ENCODE measurements at places on chromosomes 2 and 18.

DNA sequence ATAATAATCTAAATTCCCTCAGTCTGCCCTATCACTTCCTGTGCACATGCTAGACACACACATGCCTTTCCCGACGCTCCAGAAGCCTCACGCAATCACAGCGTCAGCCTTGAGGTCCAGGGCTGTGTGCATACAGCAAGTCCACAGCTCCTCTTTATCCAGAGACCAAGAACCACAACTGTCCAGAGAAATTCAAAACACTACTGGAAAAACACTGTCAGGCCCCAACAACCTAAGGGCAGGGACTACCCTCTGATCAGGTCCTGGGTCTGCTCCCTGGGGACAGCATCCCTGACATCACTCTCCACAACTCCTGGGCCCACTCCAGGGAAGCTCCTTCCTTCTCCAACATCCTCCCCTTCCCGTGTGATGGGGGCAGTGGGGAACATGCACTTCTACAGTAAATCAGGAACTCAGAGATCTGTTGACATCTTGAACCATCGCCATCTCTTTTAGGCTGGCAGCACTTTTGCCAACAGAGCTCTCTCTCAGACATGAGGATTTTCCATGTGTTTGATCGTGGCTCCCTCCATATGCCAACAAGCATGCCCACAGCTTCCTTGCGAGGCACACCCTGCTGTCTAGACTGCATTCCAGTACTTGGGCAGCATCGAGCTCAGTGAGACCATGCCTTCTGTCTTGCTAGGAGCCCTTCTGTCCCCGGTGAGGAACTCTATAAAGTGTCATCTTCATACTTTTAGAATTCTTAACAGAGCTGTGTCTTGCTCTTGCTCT is 15.4 kb downstream of the TEX51 start:
- DNase-seq, result no peak

DNA sequence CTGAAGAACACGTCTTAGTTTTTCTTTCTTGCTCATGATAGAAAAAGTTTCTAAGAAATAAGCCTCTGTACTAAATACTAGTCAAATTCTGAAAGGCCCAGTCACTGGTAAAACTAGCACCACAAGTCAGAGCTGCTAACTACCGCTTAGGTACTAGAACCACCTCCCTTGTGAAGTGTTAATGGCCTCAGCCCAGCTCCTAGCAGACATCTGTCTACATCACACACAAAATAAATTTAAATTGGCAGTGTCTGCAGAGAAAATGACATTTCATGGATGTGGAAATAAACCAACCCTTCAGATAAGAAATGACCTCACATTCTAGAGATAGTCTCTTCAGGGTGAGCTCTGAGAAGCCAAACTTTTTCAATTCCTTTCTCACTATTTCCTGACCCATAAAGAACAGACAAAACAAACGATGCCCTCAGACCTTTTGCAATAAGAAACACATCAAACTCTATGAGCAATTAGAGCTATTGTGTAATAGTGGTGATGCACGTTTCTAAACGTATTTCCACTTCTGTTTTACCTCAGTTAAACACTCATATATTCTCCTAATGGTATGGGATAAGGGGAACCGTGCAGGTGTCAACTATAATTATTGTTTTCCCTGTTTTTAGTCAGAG is 70.3 kb upstream of the DSG1 start:
- no peak for DNase-seq

- DNase-seq, result no peak
Observed at GRCh38 chr2:216633616-216634369, 573 bp downstream of the IGFBP2 start.

DNA sequence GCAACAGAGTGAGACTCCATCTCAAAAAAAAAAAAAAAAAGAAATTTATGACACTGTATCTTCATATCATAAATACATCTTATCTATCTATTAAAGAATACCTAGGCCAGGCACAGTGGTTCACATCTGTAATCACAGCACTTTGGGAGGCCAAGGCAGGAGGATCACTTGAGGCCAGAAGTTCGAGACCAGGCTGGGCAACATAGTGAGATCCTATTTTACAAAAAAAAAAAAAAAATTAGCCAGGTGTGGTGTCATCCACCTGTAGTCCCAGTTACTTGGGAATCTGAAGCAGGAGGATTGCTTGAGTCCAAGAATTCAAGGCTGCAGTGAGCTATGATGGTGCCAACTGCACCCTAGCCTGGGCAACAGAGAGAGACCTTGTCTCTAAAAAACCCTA is 95.0 kb downstream of the HNRNPLL start:
- DNase-seq, result no peak

- no peak for DNase-seq
Observed at GRCh38 chr18:12929477-12930083, 18.2 kb upstream of the SEH1L start.

GRCh38 chr2:127770973-127771735 is 39.8 kb downstream of the WDR33 start:
- DNase-seq, result no peak

DNA sequence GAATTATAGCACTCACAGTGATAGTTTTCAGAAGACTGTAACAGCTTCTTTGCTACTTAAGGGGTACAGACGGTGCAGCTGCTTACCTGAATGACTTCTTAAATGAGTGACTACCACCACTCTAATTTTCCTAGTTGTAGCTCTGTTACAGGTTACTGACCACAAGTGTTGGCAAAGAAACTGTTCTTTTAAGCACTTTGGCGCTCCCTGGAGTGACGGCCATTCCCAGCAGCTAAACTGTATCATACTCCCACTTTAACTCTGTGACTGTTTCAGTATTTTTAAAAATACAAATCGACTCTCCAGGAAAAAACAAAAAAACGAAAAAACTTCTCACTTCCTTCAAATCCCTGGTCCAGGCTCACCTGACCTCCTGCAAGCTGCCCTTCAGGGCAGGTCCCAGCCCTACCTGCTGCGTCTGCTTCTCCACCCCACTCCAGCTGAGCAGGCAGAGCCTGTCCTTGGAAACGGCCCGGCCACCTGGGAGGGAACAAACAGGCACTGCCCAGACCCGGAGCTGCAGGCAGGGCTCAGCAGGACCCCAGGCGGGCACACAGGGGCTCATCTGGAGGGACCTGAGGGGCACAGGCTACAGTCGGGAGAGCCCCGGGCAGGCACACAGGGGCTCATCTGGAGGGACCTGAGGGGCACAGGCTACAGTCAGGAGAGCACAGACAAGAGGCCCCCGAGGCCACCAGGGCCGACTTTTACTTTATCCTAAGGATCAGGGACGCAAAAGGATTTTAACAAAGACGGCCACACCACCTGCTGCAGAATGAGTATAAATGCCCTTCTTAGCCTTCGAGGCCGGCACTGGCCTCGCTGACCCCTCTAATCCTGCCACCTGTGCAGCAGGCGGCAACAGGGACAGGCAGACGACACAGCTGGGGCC is 24.5 kb downstream of the SLC66A2 start:
- no peak for DNase-seq

DNA sequence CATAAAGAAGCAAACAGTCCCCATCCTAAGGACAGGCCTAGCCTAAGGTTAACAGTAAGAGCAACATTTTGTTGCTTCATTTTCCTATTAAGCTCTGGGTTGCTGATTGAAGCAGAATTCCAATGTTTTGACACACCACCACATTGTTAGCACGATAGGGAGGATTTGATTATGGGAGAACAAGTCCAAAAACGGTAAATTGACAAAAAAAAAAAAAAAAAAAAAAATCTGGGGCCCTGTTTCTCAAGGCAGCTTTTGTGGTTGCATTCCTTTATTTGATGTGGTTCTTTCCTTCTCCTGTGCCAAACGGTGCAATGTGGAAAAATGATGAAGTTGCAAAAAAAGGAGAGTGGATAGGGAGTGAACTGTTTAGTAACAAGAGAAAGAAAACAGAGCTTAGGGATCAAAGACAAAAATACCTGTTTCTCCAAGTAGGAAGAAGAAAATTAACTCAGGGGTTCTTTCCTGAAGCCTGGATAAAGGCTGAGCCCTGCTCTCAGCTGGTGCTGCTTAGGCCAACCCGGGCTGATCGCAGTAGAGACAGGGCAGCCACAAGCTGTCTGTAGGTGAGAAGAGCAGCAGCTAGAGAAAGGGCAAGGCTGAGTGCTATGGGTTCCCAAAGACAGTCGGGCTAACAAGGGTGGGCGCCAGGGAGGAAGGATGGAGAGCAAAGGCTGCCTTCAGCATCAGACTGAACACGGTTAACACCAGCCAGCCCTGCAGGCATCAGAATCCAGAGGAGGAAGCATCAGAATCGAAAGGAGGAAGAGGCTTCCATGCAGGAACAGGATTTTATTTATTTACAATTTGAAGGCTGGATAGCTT is 167.8 kb upstream of the FOSL2 start:
- DNase-seq, result no peak

- DNase-seq, result no peak
Observed at GRCh38 chr2:230323385-230324106, 3.4 kb upstream of the SP140L start.

DNA sequence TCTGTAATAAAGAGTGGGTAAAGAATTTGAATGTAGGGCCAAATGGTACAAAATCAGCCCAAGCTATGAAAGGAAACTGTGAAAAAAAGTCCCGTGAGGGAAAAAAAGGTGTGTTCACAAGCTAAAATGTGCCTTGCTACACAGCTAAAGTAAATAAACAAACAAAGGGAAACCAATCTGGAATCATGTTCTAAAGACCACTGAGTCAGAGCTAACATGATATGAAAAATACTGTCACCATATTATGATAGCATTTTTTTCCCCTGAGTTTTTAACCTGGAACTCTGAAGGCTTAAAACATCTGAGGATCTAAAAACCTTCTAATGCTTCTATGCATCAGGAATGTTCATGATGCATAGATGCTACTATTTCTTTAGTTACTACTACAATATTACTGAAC is 58.8 kb downstream of the SCN1A start:
- no peak for DNase-seq

DNA sequence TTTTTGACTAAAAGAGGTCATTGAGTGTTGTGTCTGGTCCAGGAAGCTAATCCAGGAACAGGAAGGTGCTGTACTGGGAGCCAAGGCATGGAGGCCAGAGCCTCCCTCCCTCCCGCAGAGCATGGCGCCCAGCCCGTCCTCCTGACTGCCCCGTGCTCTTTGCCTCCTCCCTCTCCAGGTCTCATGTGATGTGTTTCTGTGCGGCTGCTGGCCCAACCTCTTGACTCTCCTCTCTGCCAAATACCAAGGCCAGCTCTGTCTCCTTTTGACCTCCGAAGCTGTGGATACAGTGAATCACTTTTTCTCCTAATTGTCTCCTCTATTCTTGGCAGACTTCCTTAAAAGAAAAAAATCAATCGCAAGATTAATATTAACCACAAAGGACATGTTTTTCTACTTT is 284.1 kb downstream of the PHLPP1 start:
- no peak for DNase-seq

DNA sequence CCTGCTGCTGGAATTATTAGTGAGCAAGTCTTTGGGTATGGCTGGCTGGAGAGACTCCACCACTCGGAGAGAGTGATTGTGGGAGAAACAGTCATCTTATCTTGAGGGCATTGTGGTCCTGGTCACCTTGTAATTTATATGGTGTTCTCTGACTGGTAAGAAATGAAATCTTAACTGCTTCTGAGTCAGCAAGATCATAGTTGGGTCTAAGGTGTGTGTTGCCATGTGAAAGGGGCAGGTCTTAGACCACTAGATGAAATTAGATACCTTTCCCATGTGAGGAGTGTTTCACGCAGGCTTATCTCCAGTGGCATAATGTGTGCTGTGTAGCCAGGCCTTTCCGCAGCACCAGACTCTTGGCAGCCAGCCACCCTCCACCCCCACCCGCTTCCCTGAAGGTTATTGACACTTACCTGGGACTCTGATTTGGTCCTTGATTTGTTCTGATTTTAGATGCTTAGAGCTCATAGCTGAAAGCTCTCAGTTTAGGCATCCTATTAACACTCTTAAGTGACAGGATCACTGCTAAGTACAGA is 7.7 kb downstream of the MAPRE3 start:
- peak; percentile 3 for DNase-seq

DNA sequence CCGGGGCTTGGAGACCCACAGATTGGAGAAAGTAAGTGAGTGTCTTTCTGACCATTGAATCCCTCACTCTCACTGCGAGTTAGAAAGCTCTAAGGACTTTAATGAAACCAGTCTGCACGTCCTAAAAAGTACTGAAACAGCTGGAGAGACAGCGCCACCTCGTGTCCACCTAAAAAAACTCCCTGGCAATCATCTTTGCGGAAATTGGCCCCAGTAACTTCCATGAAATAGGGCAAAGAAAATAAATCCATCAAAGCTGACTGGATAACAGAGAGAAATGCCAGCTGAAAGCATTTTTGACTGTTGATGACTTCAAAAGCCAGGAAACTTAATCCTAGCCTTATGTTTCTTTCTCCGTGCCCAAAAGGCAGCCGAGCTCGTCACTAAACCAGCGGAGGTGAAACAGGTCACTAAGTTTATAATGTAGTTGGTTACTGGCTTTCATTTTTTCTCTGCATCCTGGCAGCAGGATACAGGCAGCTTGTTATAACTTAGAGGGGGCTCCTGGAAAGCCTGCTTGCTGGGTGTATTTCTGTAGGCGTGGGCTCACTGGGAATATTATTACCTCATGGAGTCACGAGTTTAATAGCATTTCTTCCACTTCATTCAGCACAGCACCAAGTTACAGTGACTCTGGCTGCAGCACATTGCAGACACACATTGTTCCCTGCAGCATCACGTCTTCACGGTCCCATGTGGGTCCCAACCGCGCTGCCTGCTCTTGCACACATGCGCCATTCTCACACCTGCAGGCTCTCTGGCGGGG is 266.5 kb downstream of the HRH4 start:
- DNase-seq, result peak; percentile 86

DNA sequence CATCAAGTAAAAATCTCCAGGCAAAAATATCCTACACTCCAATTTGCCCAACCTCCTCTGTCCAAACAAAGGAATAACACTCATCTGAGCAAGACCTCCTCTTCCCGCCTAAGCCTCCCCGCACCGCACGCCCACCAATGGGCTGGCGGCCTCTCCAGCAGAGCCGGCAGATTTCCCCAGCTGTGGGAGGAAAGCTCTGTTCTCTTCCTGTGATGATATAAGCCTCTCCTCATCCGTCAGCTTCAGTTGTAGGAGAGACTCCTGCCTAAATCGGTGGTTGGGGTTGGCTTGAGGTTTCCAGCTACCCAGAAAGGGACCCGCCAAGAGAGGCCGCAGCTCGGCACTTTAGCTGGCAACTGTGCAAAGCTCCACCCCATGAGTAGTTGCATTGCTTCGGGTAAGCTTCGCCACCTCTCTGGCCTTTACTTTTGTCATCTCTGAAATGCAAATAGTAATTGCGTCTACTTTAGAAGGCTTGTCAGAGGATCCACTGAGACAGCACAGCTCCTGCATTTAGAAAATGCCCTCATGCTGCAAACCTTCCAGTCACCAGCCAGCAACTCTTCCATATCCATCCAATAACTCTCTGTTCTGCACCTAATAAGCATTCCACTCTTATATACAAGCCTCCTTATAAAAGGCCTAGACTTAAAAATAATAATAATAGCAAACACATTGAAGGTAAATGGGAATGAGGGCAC is 146.4 kb downstream of the MYT1L start:
- no peak for DNase-seq

Data from NCI-H748 treated with DMSO at 0.1 percent for 48 hours (cell line).